ENCODE measurements at places on chromosomes 11 and 22. TPM values are rescaled to one million over a fixed set of nuclear protein-coding genes. Genes with fewer than 3 reads are reported as not detected.
A peak's percentile ranks its signal among the peaks of the same experiment; 100 is the strongest.

GRCh38 chr11:20639688-20640087, 29.7 kb upstream of the NELL1 start:
- no peak for DNase-seq

Gene RIBC2
- 0.39 TPM for total RNA-seq

- peak; percentile 83 for DNase-seq
Observed at GRCh38 chr11:73288873-73289707, 17.0 kb downstream of the P2RY6 start.

- no peak for DNase-seq
Observed at GRCh38 chr11:60830478-60831142, 11.3 kb upstream of the CCDC86 start.

Gene DBX1
- total RNA-seq, result not detected

DNA sequence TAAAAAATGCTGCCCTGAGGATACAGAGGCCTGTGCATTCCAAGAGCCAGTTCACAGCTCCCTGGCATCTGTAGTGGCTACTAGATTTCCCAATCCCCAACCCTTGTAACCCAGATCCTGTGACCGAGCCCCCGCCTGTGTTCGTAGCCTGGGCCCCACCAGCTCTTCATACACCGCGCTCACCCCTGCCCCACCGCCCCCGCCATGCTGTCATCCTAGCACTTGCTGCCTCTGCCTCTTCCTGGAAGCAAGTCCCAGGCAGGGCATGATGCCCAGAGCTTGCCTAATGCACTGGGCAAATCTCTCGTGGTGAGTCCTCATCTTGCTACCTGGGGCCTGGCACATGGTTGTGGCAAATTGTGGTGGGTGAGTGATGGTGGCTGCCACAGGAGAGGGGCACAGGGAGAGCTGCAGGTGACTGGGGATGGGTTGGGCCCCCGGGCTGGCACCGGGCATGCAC, 7.1 kb downstream of the MGAT3 start:
- DNase-seq, result no peak

DNA sequence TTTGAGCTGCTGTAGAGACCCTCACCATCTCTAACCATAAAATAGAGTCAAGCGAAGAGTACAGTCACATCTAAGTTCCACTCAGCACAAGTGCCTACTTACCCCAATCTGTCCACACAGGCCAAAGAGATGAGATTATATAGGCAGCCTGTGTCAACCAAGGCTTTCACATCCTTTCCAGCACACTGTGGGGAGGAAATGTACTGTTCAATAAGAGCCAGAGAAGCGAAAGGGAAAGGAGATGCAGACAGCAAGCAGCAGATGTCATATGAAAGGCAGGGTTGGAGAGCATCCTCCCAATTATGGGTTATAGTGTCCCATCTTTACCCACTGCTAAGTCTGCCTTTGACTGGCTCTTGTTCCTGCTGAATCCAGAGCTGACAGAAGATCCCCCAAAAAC, 16.4 kb downstream of the NRIP3 start:
- no peak for DNase-seq

Gene RTN4R
- 2.3 TPM for total RNA-seq

DNA sequence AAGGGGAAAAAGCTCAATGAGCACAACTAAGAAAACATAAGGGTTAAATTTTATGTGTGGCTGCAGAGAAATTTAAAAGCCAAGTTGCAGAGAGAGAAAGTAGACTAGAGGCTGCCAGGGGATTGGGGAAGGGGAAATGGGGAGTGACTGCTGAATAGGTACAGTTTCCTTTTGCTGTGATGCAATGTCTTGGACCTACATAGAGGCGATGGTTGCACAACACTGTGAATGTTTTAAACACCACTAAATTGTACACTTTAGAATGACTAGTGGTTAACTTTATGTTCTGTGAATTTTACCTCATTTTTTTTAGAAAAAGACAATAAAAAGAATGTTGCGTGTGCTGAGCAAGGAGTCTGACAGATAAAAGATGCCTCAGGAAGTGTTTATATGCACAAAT, 36.5 kb downstream of the TENM4 start:
- no peak for DNase-seq

GRCh38 chr22:28658448-28658847, 21.2 kb downstream of the TTC28 start:
- no peak for DNase-seq

- no peak for DNase-seq
Observed at GRCh38 chr11:116840746-116841296, 3.4 kb upstream of the APOA1 start.

Gene PITPNB
- total RNA-seq, result 28.8 TPM

- no peak for DNase-seq
Observed at GRCh38 chr11:59776210-59777066, 21.3 kb downstream of the STX3 start.

DNA sequence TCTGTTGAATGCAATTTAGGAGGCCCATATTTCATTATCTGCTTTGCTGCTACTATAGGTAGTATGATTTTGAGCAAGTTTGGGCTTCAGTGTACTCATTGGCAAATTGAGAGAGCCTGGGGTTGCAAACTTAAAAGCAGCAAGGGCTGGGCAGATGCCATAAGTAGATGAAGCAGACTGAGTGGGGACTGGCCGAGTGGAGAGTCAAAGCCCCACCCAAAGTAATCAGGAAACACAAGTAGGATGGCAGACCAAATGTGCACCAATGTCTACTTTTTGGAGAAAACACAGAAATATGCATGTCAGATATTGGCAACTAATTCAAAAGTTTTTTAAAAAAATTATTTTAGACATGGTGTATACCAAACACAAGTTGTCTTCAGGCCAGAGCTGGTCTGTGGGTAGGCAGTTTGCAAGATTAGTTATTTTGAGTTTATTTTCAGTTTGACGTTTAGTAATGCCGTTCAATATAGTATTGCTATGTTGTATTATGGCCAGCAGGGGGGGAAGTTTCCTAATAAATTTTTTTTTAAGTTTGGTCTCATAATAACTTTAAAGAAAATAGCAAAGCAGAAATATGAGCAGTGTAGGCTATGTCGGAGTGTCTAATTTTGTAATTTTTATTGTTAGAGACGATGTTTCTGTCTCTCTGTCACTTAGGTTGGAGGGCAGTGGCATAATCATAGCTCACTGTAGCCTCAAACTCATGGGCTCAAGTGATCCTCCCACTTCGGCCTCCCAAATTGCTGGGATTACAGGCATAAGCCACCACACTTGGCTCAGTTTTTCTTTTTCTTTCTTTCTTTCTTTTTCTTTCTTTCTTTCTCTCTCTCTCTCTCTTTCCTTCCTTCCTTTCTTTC, 105.1 kb downstream of the HIPK3 start:
- peak; percentile 55 for DNase-seq

Gene SCGB1C1
- not detected for total RNA-seq

GRCh38 chr11:102317768-102318103, 452 bp downstream of the BIRC3 start:
- peak; percentile 12 for DNase-seq

Gene TRIM49D2
- not detected for total RNA-seq

DNA sequence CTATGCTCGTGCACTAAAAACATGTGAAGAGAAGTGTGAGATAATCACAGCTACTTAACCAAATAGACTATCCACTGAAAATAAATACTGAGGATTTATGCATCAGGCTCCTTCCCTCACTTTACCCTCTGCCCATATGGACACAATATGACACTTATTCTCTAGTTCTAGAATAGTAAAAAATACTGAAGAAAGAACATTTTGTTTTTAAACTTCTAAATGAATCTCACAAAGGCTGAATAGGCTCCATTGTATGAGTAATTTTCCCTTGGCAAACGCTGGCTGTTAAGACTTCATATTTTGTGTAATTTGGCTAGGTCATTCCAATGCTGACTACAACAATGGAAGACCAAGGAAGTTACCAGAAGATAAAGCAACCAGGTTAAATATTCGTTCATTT, 9.9 kb downstream of the HPS5 start:
- no peak for DNase-seq

Gene GLYATL2
- total RNA-seq, result under 0.01 TPM

Gene TMEM45B
- 2.9 TPM for total RNA-seq

DNA sequence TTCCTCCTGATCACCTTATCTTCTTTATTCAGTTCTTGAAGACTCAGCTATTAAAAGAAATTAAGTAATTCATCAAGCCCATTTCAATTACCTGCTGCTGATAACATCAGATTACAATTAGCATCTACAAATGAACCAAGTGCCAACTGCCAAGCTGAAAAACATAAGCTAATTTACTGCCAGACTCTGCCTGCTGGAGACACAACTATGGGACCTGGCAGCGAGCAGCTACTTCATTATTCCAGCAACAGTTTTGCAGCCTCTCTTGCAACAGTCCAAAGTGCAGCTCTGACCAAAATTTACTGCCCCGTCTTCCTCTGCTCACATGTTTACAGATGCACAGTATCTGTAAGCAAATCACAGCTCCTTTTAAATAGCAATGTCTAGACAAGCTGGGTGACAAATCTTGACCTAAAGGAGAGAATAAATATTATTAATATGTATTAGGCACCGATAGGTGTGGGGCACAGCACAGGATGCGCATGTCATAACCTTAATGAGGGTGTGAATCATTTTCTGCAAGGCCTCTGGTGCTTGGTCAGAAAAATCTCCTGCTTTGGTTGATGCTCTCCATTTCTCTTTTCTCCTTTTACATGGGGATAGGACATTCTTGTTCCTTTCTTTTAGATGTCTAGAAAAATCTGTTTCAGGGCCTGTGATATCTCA, 232.2 kb upstream of the PITPNB start:
- no peak for DNase-seq

DNA sequence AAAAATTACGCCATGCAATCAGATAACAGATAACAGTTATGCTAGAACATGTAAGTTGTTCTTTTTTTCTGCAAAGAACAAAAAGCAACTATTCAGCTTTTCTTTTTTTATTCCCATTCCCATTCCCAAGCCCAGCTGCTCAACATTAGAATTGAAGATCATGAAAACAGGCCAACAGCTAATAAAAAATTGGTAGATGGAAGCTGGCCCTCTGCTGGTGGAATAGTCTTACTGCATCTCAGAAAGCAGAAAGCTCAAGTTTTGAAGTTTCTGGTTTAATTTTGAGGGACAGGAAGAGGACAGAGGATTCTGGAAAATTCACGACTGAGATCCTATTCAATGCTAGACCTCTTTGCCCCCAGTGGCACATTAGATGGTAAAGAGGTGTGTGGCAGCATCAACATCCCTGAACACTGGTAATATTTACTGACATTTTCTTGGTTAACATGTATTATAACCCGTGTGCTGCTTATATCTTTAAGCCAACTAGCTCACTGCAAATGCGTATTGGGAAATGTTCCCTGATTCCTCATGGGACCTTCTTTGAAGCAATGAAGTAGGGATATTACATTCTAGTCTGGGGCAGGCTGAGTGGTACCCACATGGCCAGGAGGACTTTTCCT, 591.2 kb downstream of the OPCML start:
- DNase-seq, result peak; percentile 16

DNA sequence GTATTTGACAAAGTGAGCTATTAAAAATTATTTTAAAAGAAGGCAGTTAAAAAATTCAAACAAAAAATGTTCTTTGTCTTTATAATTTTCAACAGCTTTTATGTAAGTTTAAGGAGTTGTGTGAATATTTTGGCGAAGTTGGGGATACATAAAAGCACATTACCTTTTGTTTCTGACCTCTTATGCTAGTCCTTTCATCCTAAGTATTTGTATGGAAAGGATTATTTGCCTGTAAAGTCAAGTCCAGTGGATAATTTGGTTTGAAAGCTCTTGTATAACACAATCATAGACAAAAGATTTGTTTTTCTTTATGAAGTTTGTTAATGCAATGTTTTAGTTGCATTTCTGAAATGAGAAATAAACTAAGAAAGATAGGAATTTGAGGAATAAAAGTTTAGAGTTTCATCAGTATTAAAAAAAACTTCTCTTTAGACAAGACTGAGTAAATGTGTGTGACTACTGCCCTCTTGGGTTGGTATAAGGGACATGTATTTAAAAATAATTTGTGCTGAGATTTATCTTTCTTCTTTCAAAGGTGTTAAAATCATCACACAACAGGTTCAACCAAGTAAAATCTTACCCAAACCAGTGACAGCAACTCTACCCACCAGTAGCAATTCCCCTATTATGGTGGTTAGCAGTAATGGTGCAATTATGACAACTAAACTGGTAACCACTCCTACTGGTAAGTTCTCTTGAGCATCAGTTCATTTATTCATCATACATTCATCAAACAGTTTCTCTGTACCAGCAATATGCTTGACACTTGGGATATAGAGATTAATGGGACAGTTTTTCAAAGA, 68.2 kb downstream of the EMSY start:
- peak; percentile 69 for DNase-seq

DNA sequence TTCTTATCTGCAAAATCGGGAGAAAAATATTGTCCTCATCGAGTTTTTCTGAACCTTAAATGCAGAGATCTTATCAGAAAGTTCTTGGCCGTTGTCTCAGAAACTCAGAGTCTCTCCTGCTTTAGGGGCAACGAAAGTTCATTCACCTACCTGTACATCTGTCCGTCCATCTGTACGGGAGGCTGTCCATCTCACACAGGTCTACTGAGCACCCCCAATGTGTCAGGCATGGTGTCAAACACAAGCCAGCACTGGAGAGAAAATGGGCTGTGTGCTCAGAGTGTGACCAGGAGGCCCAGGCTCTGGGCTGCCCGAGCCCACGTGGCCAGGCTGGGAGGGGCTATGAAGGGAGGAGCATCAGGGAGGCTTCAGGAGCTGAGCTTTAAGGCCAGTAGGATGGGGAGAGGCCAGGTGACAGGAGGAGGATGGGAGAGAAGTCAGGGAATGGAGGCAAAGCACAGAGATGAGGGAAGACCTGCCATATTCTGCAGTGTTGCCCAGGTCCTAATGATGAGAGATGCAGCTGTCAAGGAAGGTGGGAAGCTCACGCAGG, 62.4 kb upstream of the MYEOV start:
- no peak for DNase-seq

Gene OR10D3
- total RNA-seq, result not detected

Gene CSNK2A3
- 2.1 TPM for total RNA-seq

Gene PLEKHA7
- total RNA-seq, result 3.4 TPM

DNA sequence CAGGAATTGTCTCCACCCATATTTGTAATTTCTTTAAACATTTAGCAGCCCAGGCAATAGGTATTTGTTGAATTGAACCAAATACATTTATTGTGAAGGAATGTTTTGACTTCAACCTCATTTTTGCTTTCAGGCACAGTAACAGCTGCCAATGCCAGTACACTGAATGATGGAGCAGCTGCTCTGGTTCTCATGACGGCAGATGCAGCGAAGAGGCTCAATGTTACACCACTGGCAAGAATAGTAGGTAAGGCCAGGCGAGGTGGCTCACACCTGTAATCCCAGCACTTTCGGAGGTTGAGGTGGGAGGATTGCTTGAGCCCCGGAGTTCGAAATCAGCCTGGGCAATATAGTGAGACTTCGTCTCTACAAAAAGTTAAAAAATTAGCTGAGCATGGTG, 20.9 kb downstream of the ACAT1 start:
- DNase-seq, result no peak

- DNase-seq, result no peak
Observed at GRCh38 chr11:74980634-74981033, 8.1 kb upstream of the NEU3 start.

Gene ARVCF
- 81.3 TPM for total RNA-seq
